Fibroblast of upper back skin (primary cell): ENCODE measurements at places on chromosomes 16 and 17.
A peak's percentile ranks its signal among the peaks of the same experiment; 100 is the strongest.

GRCh38 chr17:39235555-39236449, 10.1 kb upstream of the STAC2 start:
- DNase-seq = peak; percentile 49

GRCh38 chr17:2388683-2389055, 12.2 kb downstream of the MNT start:
- DNase-seq = no peak

DNA sequence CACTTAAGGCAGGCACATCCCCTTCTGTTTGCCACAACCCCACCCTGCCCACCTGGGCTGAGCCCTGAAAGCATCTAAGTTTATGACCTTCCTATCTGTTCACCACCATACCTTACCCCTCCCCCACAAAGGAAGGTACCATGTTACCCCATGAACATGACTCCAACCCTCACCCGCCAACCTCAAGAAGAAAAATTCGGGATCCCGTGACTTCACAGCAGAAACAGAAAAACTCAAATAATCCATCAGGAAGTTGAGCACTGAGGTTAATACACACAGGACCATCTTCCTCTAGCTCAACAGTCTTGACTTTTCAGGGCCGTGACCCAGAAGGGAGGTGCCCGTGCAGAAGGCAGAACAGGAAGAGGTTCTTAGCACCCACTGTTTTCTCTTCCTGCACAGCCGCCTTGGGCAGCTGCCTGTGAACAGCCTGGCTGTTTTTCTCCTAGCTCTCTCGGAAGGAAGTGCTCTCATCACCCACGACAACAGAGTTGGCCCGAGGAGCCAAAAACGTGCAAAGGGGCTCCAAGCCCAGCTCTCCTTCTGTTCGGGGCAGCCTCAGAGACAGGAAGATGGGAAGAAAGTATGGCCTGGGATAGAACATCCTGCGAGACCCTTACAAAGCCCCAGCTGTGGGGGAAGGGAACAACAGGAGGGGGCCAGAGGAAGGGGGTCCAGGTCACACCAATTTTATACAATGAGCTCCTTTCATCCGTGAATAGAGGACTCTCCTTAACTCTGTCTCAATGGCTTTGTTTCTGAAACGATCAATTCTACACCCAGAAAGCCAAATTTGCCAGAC, 101.1 kb downstream of the XYLT1 start:
- no peak for DNase-seq

DNA sequence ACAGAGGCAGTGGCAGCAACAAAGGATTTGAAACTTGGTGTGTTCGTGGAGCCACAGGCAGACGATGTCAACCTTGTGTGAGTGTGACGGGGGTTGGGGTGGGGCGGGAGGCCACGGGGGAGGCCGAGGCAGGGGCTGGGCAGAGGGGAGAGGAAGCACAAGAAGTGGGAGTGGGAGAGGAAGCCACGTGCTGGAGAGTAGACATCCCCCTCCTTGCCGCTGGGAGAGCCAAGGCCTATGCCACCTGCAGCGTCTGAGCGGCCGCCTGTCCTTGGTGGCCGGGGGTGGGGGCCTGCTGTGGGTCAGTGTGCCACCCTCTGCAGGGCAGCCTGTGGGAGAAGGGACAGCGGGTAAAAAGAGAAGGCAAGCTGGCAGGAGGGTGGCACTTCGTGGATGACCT, 25.5 kb downstream of the STH start:
- DNase-seq = no peak

DNA sequence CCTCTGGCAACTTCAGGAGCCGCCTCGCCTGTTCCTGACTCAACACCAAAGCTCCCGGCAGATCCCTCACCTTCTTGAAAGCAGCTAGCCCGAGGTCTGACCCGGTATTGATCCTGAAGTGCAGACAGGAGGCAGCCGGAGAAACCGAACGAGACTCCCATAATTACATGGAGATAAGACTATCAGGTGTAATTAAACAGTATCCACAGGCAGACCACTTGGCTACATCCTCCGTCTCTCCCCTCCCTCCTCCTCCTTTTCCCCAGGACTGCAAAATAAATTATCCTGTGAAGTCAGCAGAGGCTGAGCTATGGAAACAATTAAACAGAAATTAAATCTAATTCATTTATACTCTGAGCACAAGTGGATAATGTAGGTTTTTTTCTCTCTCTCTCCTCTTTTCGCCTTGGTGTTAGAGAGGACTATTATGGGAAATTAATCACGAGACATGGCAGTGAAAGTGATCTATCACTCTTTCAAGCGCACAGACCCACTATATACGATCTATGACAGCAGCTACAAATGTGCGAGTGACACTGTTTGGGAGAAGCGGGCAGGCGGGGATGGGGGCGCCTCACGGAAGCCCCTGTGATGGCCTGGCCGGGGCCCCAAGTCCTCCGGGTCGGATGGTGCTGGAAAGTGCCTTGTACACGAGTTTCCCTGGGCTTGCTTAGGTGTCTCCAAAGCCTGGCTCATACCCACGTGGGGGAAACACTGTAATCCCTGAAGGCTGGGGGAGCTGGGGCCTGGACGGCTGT, 92.8 kb downstream of the RBFOX3 start:
- DNase-seq = no peak
